Lower lobe of right lung (tissue), 2 donors: ENCODE measurements at places on chromosomes 13 and 19. TPM values are rescaled to one million over a fixed set of nuclear protein-coding genes. Genes with fewer than 3 reads are reported as not detected.

- DNase-seq: no peak
Measured at GRCh38 chr13:73467125-73467524, 408.3 kb downstream of the KLF5 start.

DNA sequence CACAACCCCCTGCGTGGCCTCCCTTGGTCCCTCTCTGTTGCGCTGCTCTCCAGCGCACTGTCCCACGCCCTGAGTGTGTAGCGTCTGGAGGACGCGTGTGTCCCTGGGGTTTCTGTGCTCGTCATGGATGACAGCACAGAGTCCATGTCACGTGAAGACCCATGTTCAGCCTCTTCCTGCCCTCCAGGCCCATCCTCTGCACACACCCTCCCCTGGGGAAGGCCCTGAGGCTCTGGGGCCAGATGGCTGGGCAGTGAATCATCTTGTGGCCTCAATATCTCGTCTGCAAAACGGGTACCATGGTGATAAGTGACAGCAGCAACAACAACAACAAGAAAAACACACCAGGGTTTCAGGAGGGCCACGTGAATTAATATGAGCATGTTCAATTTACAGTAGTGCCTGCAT lies 71.5 kb upstream of the ARHGEF7 start:
- no peak for DNase-seq

DNA sequence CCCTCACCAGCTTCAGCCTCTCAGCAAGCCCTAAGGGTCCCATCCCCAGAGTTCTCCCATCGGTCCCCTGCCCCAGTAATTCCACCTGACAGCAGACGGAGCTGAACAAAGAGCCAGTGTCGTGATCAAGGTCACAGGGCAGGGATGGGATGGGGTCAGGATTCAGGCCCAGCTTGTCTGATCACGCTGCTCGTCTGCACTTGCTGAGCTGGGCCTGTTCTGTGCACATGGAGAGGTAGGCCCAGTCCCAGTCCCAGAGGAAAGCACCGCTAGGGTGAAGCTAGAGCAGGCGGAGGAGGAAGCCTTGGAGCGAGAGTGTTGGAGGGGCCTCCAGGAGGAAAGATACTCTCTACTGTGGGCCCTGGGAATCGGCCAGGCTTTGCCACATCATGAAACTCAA lies 7.1 kb upstream of the RBM42 start:
- no peak for DNase-seq

DNA sequence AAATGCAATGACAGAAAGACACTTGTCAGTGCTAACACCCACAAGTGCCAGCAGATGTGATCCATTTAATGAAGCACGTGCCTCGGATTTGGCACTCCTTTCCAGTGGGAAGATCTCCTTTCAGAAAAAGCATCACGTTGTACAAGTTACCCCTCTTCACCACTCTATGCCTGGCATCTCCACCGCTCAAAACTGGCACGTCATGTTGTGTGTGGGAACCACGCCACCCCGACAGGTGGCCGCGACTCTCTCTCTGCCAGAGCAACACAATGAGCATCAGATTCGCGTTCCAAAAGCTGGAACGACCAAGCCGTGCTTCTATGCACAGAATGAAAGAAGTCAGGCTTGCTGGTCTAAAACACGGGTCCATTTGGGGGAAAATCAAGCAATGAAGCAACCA lies 24.3 kb downstream of the TMTC4 start:
- no peak for DNase-seq

GRCh38 chr19:29239213-29239776 lies 26.3 kb upstream of the UQCRFS1 start:
- no peak for DNase-seq

DNA sequence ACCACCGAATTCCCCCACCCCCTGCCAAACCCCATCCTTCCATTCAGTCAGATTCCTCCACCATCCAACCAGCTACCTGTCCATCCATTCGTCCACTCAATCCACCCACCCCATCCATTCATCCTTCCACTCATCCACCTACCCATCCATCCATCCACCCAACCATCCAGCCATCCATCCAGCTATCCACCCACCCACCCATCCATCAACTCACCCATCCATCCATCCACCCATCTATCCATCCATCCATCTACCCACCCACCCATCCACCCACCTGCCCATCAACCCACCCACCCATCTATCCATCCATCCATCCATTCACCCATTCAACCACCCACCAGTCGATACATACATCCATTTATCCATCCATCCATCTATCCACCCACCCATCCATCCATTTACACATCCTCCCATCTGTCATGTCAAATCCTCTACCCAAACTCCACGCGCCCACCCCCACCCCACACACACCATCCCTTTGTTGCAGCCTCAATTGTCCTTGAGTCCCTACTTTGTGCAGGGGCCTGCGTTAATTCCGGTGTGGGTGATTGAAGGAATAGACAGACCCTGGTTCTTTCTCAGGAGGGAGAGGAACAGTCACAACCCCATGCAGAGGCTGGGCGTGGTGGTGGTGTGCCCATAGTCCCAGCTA lies 5.3 kb upstream of the SLC5A5 start:
- DNase-seq: no peak

DNA sequence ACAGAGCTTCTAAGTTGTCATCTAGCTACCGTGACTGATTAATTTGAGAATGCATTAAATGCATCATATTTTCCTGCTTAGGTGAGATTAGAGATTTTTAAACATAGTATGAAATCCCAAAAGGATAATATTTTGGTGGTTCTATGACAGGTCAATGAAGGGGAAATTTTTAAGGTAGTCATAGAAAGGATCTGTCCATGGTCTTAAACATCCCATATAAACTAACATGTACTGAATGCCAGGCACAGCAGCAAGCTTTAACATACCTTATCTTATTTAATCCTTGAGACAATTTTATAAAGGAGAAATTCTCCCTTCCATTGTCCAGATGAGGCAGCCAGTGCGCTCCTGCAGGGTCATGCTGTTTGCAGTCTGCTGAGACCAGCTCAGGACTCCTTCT lies 466.0 kb downstream of the FGF14 start:
- no peak for DNase-seq

Gene MED16
- 46.1 TPM for total RNA-seq
